ENCODE measurements at places on chromosomes 2 and 18.

DNA sequence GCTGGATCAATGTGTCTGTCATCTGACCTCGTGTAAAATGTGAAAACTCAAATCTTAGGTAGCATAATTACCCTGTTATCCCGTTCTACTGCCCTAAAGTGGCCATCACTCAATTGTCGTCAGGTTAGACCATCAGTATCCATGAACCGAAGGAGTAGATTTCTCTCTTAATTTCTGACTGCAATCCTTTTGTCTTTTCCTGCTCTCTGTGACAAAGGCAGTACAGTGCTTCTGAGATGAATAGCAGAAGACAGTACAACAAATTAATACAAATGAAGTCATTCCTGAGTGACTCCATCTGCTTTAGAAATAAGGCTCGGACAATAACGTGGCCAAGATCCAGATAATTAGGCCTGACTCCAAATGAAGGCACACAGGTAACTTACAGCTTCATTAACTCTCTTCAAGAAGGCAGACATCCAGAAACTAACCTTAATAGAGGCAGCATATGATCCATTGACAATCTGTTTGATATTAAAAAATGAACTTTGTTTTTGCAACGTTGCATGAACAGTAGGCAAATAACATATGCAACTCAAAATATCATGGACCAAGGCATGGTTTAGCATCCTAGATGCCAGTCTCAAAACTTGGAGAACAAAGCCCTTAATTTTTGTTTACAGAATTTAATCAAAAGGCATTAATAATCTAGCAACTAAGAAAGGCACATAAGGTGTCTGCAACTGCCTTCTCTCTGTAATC is 96.7 kb upstream of the CDH20 start:
- no peaks in the 10 kb centered on the region for H3K27me3 ChIP-seq
- no peak for ATAC-seq
- no peaks in the 10 kb centered on the region for H3K4me1 ChIP-seq
- H3K36me3 ChIP-seq = no peaks in the 10 kb centered on the region

- H3K4me1 ChIP-seq = no peaks in the 10 kb centered on the region
- H3K27ac ChIP-seq = no peak overlapping the region
- ATAC-seq = no peak
- no peak overlapping the region for H3K4me3 ChIP-seq
- peaks cover 18% of the 10 kb centered on the region for H3K27me3 ChIP-seq
Observed at GRCh38 chr18:73950116-73950700, 197.4 kb downstream of the FBXO15 start.

- H3K27ac ChIP-seq = no peak overlapping the region
- H3K4me3 ChIP-seq = no peak overlapping the region
- peaks cover 88% of the 10 kb centered on the region for H3K36me3 ChIP-seq
- peaks cover 22% of the 10 kb centered on the region for H3K4me1 ChIP-seq
Observed at GRCh38 chr18:42028247-42028832, 73.3 kb downstream of the PIK3C3 start.

- ATAC-seq = no peak
- H3K4me3 ChIP-seq = no peak overlapping the region
- no peaks in the 10 kb centered on the region for H3K4me1 ChIP-seq
- H3K36me3 ChIP-seq = no peaks in the 10 kb centered on the region
- H3K27me3 ChIP-seq = peaks cover 25% of the 10 kb centered on the region
Observed at GRCh38 chr2:68970566-68971265, 3.7 kb upstream of the GKN1 start.

DNA sequence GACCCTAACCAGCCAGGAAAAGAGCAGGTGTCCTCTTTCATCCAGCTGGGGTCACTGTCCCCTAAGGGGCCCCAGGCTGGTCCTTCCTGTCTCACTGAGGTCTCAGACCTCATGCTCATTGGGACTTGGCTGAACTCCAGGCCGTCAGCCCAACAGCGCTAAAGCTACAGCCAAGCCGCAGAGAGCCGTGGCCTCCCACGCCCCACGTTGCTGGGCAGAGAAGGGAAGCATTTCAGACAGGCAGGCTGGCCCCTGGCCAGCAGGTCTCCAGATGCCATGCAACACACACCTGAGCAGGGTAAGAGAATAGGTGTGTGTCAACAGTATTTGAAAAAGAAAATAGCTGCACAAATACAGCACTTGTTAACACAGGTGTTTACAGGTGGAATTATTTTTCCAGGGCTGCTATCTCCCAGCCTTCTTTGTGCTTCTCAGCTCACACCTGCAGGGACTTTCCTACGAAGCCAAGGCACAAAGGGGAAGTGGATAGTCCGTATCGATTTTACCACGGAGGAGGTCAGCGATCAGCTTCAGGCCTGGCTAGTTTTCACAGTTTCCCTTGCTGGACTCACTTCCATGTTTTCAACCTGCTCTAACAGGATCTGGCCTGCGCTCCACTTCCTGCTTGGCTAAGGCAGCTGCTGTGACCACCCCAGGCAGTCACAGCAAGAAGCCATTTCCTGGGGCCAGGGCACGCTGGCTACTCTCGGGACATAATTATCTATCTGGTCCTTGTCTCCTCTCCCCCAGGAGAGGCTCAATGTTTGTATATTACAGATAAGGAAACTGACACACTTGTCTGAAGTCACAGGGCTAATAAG is 156.1 kb upstream of the ID2 start:
- no peaks in the 10 kb centered on the region for H3K36me3 ChIP-seq
- H3K4me3 ChIP-seq = peak overlapping the region; percentile 30
- peak overlapping the region; percentile 68 for H3K27ac ChIP-seq
- H3K4me1 ChIP-seq = peaks cover 34% of the 10 kb centered on the region
- H3K27me3 ChIP-seq = no peaks in the 10 kb centered on the region

All from activated T-helper 17 cell treated with anti-CD3 and anti-CD28 coated beads, Interleukin-2, amount 50 U/mL, for 72 hours (primary cell).